ENCODE measurements at places on chromosomes 7 and 10. TPM values are rescaled to one million over a fixed set of nuclear protein-coding genes. Genes with fewer than 3 reads are reported as not detected.

DNA sequence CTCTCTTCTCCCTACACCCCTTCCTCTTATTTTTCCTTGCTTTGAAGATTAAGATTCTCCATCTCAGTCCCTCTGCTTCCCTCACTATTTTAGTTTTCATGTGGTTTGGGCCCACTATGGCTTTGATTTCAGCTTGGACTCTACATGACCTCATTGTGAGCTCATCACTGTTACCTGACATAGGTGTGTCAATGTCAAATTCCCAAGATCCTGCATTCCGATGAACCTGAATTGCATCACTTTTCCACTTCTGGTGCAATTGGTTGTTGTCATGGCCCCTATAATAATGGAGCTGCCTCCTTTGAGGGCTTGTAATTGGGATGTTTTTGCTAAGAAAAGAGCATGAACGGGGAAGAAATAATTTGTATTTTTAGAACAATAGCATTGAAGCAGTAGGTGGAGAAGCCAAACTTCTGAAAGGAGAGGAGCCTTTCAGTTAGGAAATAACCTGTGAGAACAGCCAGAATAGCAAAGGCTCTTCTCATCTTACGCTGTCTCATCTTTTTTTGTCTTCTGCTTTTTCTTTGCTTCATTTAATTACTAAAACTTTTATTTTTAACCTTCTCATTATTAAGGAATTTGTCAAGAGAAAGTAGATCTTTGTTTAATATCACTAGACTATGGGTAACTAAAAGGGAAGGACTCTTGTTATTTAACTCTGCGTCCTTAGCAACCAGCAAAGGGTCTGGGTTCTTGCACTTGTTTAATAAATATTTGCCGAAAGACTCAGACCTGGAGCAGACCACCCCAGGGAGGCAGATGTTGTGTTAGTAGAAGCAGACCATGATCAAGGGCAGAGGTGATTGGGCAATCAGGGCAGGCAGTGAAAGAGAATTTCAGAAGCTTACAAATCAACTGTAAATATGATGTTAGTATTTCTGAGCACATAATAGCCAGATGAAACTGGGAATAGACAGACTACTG lies 95.4 kb downstream of the TES start:
- DNase-seq, result no peak

- no peak for DNase-seq
Observed at GRCh38 chr10:96614515-96614914, 27.7 kb upstream of the TM9SF3 start.

DNA sequence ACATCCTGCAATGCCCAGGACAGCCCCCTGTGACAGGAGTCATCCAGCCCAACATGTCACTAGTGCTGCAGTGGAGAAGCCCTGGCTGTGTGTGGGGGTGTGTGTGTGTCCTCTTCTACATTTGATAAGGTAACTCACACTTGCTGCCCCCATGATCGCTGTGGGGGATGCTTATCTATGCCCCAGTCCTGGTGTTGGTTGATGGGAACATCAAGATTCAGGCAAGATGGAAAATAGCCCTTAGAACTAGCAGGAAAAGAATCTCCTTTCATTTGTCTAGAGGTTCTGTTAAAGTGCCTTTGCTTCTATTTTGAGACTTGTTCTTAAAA lies 52.4 kb downstream of the TCF7L2 start:
- no peak for DNase-seq

DNA sequence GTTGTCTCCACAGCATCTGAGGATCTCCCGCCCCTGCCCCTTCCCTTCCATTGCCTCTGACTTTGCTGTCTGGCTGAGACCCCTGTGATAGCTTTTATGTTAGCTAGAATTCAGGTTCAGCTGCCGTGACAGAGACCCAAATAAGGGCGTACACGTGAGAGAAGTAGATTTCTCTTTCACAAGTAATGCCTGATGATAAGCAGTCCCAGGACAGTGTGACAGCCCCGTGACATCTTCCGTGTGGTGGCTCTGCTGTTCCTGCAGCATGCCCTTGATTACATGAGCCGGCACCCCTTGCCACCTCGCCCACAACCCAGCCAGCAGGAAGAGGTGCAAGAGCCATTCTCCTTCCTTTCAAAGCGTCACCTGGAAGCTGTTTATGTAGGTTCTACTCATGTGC lies 130.9 kb upstream of the PODXL start:
- no peak for DNase-seq

DNA sequence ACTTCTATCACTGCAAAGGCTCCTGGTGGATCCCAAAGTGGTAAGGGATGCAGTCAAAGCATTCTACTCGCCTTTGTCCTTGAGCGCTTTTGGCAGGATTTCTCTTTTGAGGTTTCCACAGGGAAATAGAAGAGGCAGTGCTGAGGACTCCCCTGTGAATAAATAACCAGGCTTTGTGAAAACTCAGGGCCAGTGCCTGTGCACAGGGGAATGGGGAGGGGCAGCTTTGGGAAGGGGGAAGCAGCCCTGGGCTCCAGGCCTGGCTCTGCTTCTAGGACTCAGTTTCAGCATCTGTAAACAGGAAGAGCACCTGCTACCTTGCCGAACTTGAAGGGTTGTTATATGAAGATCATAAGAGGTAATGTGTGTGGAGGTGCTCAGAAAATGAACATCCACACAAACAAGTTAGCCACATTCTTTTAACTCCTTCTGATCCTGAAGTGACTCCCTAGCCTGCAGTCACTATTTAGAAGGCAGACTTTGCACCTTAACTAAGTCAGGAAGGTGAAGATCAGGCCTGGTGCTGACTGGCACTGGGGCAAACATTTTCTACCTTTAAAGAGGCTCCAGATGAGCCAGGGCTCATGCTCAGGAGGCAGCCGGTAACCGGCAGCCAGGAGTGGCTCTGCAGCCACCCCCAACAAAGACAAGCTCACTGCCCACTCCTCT lies 22.5 kb upstream of the MMP21 start:
- DNase-seq, result no peak

DNA sequence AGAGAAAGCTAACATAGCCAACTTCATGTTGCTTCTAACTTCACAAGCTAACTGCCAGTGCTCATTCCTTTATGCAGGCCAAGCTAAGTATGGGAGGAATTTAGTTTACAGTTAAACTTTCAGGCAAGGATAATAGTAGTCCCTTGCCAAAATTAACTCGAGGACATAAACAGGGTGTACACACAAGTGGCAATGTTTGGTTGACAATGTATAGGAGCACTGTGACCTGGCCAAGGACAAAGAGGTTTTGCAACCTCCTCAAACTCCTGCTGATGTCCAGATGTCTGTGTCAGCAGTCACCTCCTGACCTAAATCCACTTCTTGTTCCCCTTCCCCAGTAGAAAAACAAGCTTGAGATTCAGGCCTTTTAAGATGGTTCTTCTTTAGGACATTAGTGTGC lies 494.6 kb upstream of the KLF6 start:
- DNase-seq, result no peak

DNA sequence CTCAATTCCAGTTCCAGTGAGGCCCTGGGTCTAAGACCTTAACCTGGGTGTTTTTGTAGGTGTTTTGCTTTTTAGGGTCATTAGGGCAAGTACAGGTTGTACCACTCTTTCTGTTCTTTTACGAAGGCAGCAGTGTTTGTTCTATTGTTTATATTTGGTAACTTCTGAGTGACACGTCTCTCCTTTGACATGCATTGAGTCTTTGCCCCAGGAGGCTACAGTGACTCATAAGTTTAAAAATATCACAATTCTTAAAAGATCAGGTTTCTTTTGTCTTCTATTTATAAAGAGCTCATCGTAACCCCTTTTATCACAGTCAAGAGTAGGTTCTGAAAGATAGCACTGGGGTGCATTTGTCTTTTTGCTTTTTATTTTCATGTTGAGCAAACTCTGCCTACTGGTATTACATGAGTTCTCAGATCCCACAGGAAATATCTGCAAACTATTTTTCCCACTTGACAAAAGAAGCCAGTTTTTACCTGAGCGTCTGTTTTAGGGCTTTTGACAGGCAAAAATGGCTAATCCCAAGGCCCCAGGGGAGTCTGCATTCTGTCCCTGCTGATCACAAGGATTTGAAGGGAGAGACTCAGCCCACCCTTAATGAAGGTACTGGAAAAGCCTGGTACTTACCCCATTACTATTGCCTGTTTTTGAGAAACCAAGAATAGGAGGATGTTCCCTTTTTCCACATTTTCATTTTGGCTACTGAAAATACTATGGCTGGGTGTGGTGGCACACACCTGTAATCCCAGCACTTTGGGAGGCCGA lies 7.9 kb downstream of the NUDT13 start:
- no peak for DNase-seq

GRCh38 chr10:3757638-3758490 lies 27.1 kb downstream of the KLF6 start:
- peak; percentile 45 for DNase-seq

DNA sequence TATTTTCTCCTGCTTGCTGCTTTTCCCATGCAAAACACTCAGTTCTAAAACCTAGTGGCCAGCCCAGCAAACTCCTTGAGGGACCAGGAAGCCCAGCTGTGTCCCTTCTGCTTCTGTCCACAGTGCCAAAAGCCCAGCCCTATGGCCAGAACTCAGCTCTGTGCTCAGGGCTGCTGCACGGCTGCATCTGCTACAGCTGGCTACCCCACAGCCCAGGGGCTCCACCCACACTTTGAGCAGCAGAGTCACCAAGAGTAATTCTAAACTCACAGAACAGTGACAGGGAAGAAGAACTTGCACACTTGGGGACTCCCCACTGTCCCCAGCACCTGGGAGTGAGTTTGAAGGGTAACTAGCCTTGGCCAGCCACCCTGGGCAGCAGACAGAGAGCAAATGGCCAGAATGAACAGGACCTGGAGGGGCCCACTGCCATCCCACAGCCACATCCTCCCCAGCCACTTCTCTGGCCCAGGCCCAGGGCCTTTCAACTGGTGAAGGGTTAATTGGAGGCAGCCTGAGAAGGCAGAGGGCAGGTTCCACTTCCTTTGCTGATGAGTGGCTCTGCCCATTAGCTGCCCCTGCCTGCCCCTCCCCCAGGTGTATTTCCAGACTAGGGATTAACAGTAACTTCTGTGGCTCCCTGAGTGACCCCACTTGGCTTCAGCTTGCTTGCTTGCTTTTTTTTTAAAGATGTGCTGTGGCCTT lies 28.1 kb upstream of the TRIM8 start:
- no peak for DNase-seq

DNA sequence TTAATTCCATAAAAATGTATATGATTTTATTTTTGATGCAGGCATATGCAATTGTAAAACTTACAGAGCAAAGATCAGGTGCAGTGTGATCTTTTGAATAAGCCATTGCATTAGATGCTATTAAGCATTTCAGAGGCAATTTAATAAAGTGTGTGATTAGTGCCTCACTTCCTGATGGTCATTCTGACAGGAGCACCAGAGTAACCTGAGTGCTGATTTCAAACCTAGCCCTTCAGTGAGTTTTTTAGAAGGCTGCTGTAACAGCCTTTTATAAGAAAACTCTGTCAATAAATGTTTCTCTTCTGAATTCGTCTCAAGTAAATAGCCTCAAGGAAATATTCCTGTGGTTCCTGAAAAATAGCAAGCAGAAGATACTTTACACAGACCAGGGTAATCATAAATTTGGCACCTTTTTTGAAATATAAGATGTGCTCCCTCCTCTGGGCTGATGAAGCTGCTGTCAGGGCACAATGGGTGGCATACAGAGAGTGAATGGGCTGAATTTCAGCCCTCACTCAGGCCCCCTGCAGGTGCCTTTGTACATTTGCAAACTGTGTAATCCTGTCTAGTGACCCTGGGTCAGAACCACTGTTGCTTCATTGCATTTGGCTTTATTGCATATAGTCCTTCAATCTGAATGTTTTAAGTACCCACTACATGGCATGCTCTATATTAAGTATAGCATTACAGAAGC lies 193.7 kb upstream of the CSTF2T start:
- DNase-seq, result no peak

- no peak for DNase-seq
Observed at GRCh38 chr10:61815496-61815895, 86.0 kb upstream of the ARID5B start.

GRCh38 chr10:132398566-132398991 lies 1.6 kb downstream of the PWWP2B start:
- no peak for DNase-seq

- DNase-seq, result no peak
Observed at GRCh38 chr10:79468015-79468560, 22.7 kb upstream of the ZCCHC24 start.

DNA sequence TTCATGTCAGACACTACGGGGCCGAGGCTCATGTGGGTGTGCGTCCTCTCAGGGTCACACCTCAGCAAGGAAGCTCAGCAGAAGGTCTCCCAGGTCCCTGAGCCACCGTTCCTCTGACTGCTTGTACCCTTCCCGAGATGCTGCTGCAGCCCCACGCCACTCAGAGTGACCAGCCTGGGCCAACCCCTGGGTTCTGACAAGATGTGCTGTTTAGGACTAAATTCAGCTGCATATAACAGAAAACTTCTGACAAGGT lies 512.5 kb downstream of the DNAJB6 start:
- DNase-seq, result no peak

GRCh38 chr10:78920011-78920410 lies 148.8 kb upstream of the ZMIZ1 start:
- DNase-seq, result no peak

GRCh38 chr10:61390851-61391250 lies 62.3 kb downstream of the TMEM26 start:
- no peak for DNase-seq

GRCh38 chr10:98589007-98589406 lies 142.3 kb upstream of the HPS1 start:
- no peak for DNase-seq

DNA sequence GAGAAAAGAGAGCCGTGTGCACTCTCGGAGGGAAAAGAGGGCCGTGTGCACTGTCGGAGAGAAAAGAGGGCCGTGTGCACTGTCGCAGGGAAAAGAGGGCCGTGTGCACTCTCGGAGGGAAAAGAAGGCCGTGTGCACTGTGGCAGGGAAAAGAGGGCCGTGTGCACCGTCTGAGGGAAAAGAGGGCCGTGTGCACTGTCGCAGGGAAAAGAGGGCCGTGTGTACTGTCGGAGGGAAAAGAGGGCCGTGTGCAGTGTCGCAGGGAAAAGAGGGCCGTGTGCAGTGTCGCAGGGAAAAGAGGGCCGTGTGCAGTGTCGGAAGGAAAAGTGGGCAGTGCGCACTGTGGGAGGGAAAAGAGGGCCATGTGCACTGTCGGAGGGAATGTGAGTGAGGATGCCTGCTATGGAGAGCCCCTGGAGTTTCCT lies 188.7 kb downstream of the DNAJB6 start:
- no peak for DNase-seq

DNA sequence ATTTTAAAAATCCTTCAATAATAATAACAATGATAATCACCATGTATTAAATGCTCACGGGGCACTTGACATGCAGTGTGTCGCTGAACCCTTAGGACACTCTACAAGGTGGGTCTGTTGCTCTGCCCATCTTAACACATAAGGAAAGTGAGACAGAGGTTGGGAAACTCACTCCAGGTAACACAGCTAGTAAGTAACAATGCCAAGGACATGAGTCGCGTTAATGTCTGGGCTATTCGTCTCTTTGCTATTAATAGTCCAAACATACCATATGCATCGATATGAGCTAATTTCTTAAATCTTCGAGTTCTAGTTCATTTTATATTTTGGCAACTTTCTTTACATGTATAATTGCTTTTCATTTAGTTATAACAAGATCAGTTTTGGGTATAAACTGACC lies 79.5 kb downstream of the BEND7 start:
- no peak for DNase-seq

The TUBB8 gene
- polyA plus RNA-seq, result not detected

The SDK1 gene
- polyA plus RNA-seq, result not detected

The CAMK2G gene
- 5.0 TPM for polyA plus RNA-seq

The HOGA1 gene
- polyA plus RNA-seq, result not detected

The TEX47 gene
- not detected for polyA plus RNA-seq

The EN2 gene
- polyA plus RNA-seq, result not detected

The CDHR3 gene
- polyA plus RNA-seq, result 2.1 TPM

The LRIT1 gene
- polyA plus RNA-seq, result not detected

The HACD1 gene
- 1.9 TPM for polyA plus RNA-seq
